ENCODE measurements at places on chromosomes 16 and 17.
A peak's percentile ranks its signal among the peaks of the same experiment; 100 is the strongest.

GRCh38 chr16:25151996-25152395 lies 40.5 kb downstream of the LCMT1 start:
- DNase-seq: no peak

GRCh38 chr17:59757881-59758385 lies 50.5 kb downstream of the VMP1 start:
- DNase-seq: no peak

DNA sequence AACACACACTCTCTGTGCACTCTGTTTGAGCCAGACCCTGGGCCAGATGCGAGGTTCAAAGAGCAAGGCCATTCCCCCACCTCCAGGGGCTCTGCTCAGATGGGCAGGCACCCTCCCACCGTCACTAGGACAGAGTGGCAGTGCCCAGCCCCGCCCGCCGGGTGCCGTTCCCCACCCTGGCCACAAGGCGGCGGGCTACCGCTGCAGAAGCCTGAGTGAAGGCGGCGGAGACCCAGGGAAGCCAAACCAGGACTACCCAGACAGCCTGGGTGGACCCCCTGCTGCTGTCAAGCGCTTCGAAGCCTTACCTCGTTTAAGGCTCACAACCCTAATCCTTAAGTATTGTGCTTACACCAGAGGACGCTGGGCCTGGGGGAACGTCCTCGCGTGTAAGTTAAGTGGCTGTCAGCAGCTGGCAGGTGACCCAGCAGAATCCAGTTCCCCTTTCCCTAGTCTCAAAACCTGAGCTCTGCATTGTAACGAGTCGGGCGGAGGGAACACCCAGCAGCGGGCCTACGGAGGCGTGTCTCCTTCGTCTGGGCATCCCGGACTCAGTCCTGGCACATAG lies 4.5 kb downstream of the ARHGAP27 start:
- peak; percentile 89 for DNase-seq

- no peak for DNase-seq
Measured at GRCh38 chr17:68539548-68540467, 27.6 kb downstream of the PRKAR1A start.

- DNase-seq: no peak
Measured at GRCh38 chr17:73128496-73128895, 36.0 kb upstream of the SLC39A11 start.

DNA sequence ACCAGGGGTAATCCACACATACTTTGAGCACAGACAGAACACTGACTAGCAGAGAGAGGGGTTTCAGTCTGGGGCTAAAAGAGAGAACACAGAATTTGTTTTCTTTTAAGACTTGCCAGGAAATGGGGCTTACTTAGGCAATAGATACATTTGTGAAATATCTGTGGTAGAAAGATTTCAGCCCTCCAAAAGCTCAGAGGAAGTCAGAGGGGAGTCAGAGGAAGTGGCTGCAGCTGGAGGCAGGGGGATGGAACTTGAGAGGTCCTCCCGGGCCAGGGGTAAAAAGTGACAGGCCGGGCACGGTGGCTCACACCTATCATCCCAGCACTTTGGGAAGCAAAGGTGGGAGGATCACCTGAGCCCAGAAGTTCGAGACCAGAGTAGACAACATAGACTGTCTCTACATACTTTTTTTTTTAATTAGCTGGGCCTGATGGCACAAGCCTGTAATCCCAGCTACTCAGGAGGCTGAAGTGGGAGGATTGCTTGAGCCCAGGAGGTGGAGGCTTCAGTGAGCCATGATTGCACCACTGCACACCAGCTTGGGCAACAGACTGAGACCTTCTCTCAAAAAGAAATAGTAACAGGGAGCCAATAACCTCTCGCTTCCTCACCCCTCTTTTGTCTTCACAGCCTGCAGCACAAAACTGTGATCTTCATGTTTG lies 49.9 kb downstream of the NLRC5 start:
- DNase-seq: peak; percentile 97
